Smooth muscle cell of the brain vasculature (primary cell): ENCODE measurements at places on chromosomes 2 and 18.

- DNase-seq, result no peak
Observed at GRCh38 chr2:38436227-38436664, 59.2 kb upstream of the ATL2 start.

DNA sequence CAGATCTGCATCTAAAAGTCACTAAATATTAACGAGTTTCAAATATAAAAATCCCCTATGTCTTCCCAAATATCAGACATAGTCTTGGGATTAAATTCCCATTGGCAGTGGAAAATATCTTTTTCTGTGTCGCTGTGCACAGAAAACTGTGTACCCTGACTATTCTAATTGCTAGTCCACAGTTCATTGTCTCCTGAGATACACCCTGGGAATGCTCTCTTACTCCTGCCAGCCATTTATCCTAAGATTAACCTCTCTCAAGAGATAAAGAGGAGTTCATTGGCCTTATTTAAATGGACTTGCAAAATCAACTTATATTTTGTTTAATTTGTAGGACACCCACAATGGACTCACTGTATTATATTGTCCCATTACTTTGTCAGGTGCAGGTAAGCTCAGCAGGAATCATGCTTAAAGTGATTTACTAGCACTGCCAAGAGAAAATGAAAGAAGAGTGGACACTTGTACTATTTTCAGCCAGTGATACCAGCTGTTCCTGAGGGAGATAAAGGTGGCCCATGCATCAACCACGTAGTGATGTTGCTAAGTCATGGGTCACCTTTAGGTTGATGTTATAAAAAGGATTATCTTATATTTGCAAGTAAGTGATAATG is 553.8 kb downstream of the PIK3C3 start:
- DNase-seq, result no peak

GRCh38 chr2:240431271-240431660 is 4.2 kb upstream of the GPC1 start:
- no peak for DNase-seq

- DNase-seq, result no peak
Observed at GRCh38 chr2:12890066-12890465, 173.3 kb downstream of the TRIB2 start.

DNA sequence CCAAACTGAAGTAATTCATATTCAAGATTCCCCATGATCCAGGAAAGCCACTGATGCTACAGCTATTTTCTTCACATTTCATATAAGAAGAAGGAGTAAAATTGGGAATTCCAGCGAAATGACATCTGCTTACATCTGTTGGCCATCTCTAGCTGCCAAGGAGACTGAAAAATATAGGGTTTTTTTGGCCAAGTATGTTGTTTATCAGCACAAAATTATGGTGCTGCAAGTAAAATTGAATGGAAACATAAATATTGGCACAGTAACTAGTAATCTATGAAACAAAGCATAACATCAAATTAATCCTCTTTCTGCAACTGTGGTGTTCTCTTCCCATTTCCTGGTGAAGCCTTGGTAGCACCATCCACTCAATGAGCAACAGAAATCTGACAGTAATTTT is 649.5 kb upstream of the ZNF804A start:
- DNase-seq, result no peak
